HepG2 (cell line): ENCODE measurements at places on chromosomes 3 and 15. TPM values are rescaled to one million over a fixed set of nuclear protein-coding genes. Genes with fewer than 3 reads are reported as not detected.

Gene SAXO2
- total RNA-seq, result 1.5 TPM in 1 of 2 replicates, not detected in the other

DNA sequence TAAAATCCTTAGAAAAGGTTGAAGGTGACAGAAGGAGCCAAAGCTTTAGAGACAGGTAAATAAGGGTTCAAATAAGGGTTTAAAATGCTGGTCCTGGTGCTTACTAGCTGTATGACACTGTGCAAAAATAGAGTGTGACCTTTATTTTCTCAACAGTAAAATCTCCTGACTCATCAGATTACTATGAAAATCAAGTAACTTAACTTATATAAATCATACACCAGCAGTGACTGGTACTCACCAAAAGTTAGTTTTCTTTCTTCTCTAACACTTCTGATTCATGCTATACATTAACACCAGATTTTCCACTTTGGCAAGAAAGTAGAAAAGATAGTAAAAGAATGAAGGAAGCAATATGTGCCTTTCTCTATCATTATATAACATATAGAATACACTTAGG lies 205.9 kb upstream of the GBE1 start:
- no peaks in the 10 kb centered on the region for H3K36me3 ChIP-seq
- no peak overlapping the region for H3K4me3 ChIP-seq
- H3K4me1 ChIP-seq, result no peaks in the 10 kb centered on the region
- no peak for DNase-seq
- no peaks in the 10 kb centered on the region for H3K27me3 ChIP-seq

Gene ZNF80
- total RNA-seq, result not detected in 2 replicates

GRCh38 chr3:112740835-112741234 lies 99.9 kb upstream of the CCDC80 start:
- no peaks in the 10 kb centered on the region for H3K4me1 ChIP-seq
- H3K4me3 ChIP-seq, result no peak overlapping the region
- H3K27ac ChIP-seq, result no peak overlapping the region

Gene SCAANT1
- total RNA-seq, result not detected in 2 replicates

Gene FOXB1
- total RNA-seq, result not detected in 2 replicates

- peaks cover 28% of the 10 kb centered on the region; the same call in 1 of the 3 replicates for H3K27me3 ChIP-seq
- DNase-seq, result no peak
- no peak overlapping the region for H3K27ac ChIP-seq
- H3K36me3 ChIP-seq, result no peaks in the 10 kb centered on the region
Measured at GRCh38 chr15:92112711-92113110, 259.2 kb downstream of the SLCO3A1 start.

- H3K27ac ChIP-seq, result no peak overlapping the region
- H3K27me3 ChIP-seq, result no peaks in the 10 kb centered on the region
- H3K4me1 ChIP-seq, result no peaks in the 10 kb centered on the region
- no peak for DNase-seq
- H3K36me3 ChIP-seq, result no peaks in the 10 kb centered on the region
- H3K4me3 ChIP-seq, result no peak overlapping the region
Measured at GRCh38 chr15:47609693-47610092, 107.6 kb upstream of the SEMA6D start.

Gene AADAC
- 1.2 and 1.5 TPM in 2 replicates for total RNA-seq

- DNase-seq, result no peak
- H3K36me3 ChIP-seq, result no peaks in the 10 kb centered on the region
- H3K27ac ChIP-seq, result no peak overlapping the region
- H3K27me3 ChIP-seq, result no peaks in the 10 kb centered on the region
Measured at GRCh38 chr3:107392549-107393165, 15.4 kb downstream of the CCDC54 start.

DNA sequence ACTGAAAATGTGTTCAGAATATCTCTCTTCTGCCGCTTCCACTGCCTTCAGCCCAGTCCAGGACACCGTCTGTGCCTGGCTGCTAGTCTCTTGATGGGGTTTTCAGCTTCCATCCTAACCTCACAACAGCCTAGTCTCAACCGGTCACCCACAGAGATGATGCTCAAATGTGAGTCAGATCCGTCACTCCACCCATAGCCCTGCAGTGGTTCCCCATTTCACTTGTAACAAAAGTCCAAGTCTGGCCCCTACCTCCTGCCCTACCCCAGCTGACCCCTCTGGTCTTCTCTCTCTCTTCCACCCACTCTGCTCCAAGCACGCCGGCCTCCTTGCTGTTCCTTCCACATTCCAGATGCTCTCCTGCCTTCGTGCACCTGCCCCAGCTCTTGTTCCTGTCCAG lies 68.1 kb downstream of the PPARG start:
- H3K36me3 ChIP-seq, result no peaks in the 10 kb centered on the region
- H3K27me3 ChIP-seq, result no peaks in the 10 kb centered on the region; the same call in 1 of the 2 replicates
- no peak for DNase-seq

GRCh38 chr3:114587986-114588385 lies 294.2 kb downstream of the TIGIT start:
- peaks cover 7% of the 10 kb centered on the region for H3K4me1 ChIP-seq
- no peak overlapping the region for H3K27ac ChIP-seq
- H3K27me3 ChIP-seq, result no peaks in the 10 kb centered on the region; the same call in 1 of the 2 replicates
- DNase-seq, result no peak
